ENCODE measurements at places on chromosomes 3 and 15. TPM values are rescaled to one million over a fixed set of nuclear protein-coding genes. Genes with fewer than 3 reads are reported as not detected.

Gene GREM1
- 0.13 TPM for total RNA-seq

Gene SKOR1
- total RNA-seq, result under 0.01 TPM

Gene SENP5
- 36.2 TPM for total RNA-seq

Gene KLHL40
- not detected for total RNA-seq

- DNase-seq, result no peak
Observed at GRCh38 chr3:175728566-175728965, 869.4 kb downstream of the NAALADL2 start.

DNA sequence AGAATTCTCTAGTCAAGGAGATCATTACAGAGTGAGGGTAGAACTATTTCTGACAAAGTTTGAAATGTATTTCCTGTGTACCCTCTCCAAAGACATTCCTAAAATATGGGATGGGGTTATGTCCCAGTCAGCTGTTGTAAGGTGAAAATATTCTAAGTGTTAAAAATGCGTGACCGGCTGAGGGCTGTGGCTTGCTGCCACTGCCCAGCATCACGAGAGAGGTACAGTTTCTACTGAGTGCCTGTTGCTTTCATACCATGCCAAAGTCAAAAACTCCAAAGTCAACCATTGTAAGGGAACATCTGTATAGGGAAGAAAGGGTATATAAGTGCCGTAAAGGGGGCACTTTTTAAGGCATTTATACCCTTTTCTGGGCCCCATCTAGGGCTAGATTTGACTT is 30.9 kb downstream of the MAP6D1 start:
- no peak for DNase-seq

- no peak for DNase-seq
Observed at GRCh38 chr15:101534376-101534970, 45.0 kb upstream of the PCSK6 start.

DNA sequence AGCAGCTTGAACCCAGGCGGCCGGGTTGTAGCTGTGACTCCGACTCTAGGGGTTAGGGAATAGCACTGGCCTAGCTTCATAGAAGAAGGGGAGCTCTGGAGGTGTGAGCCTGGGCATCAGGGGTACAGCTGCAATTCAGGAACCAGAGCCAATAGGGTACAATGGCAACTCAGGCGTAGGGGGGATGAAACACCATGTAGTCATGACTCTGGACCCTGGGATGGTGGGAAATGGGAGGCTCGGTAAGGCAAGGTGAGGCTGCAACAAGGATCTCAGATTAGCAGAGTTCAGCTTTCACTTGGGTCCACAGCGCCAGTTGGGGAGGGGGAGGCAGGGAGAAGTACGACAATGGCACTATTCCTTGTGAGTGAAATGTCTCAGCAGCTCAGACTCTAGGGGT is 210.2 kb upstream of the LYSMD4 start:
- no peak for DNase-seq

- no peak for DNase-seq
Observed at GRCh38 chr15:100879061-100879463, 569 bp upstream of the ALDH1A3 start.

GRCh38 chr3:177358091-177358976 is 161.1 kb upstream of the TBL1XR1 start:
- DNase-seq, result peak; percentile 76

DNA sequence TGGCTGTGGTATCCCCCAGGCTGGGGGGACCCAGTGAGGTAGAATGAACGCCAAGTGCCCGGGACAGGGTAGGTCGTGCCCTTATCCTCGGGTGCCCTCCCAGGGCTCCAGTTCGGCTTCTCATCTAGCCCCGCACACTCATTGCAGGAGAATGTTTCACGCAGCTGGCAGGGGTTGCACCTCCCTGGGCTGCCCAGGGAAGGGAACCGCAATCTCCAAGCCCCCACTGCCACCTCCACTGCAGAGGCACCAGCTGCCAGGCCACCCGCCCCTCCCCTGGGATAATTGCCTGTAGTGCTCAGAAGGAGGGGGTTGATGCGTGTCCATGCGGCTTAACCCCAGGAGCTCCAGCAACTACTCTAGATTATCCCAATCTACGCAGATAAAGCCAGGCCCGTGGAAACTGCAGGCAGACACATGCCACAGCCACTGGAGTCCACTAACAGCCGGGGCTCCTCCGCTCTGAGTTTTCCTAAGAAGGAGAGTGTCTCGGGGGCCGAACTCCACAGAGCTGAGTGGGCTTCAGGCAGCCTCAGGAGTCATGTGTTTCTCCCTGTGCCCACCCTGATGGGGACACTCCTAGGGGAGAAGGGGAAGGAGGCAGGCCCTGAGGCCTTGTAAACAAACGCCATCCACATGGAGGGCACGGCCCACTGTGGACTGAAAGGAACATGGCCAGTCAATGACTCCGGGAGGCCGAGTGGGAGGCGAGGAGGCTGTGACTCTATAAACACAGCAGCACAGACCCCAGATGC is 137.2 kb upstream of the IQSEC1 start:
- no peak for DNase-seq

DNA sequence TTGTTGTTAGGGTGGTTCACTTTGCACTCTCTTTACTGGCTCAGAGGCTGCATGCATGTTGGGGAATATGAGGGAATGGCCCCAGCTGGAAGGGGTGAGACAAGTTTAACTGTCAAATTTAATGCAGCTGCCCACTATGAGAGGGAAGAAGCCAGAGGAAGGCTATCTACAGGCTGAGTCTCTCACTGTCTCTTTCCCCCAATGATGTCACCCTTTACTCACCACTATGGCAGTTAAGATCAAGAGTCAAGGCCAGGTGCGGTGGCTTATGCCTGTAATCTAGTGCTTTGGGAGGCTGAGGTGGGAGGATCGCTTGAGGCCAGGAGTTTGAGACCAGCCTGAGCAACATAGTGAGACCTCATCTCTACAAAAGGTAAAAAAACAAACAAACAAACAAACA is 12.2 kb upstream of the RBMS3 start:
- no peak for DNase-seq
